WTC11 (cell line): ENCODE measurements at places on chromosomes 5 and 9. TPM values are rescaled to one million over a fixed set of nuclear protein-coding genes. Genes with fewer than 3 reads are reported as not detected.
A peak's percentile ranks its signal among the peaks of the same experiment; 100 is the strongest.

DNA sequence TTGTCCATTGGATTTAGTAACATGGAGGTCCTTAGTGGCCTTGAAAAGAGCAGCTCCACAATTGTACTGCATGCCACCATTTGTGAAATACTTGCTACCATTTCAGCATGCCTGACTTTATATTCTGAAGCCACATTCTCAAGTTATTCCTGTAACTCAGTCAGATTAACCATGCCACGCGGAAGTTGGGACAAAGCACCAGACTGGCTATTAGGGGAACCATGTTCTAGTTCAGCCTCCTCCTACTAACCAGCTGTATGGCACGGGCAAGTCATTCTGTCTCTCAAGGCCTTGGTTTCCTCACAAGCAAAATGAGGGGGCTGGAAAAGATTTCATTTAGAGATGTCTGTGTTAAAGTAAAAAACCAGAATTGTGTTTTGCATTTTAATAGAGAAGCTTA is 418.0 kb downstream of the PLK2 start:
- no peak for DNase-seq
- H3K27ac ChIP-seq, result no peak overlapping the region
- H3K4me1 ChIP-seq, result no peaks in the 10 kb centered on the region
- H3K36me3 ChIP-seq, result no peaks in the 10 kb centered on the region

DNA sequence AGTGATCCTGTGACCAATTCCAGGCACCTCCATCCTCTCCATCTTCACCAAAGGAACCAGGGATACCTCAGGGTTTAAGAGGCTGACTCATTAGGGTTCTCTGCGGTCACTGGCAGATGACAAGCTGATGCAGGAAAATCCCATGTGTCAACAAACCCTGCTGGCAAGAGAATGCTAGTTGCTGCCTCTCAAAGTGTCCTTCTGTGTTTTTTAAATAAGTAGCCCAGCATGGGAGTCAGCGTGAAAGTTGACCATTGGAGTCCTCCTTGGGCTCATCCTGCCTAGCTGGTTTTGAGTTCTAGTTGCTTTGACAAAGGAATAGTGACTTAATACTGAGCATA is 200.2 kb downstream of the SLIT3 start:
- no peak overlapping the region for H3K4me3 ChIP-seq
- H3K36me3 ChIP-seq, result no peaks in the 10 kb centered on the region
- DNase-seq, result no peak
- peaks cover 26% of the 10 kb centered on the region for H3K4me1 ChIP-seq

- no peak overlapping the region for H3K27ac ChIP-seq
- peaks cover 2% of the 10 kb centered on the region; the same call in 1 of the 2 replicates for H3K36me3 ChIP-seq
- H3K4me1 ChIP-seq, result peaks cover 9% of the 10 kb centered on the region
- no peaks in the 10 kb centered on the region; the same call in 1 of the 2 replicates for H3K27me3 ChIP-seq
- H3K4me3 ChIP-seq, result no peak overlapping the region
Measured at GRCh38 chr5:135433681-135434426, 13.3 kb downstream of the DCANP1 start.

DNA sequence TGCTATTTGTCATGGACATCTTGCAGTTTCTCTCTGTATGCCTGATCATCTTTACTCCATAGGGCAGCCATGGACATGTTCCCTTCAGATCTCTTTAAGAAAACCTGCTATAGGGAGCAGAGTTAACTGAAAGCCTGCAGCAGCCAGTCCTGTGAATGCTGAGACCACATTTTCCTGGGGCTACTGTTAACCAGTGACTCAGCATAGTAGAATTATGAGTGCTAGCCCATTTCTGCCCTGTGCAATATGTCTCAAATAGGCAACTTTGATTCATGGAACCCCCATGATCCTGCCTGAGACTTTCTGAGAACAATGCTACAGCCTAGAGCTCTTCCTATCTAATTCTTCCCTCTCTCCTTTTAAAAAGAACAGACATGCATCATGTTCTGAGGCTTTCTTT is 624.2 kb downstream of the CHSY3 start:
- DNase-seq, result no peak
- no peaks in the 10 kb centered on the region for H3K4me1 ChIP-seq
- no peaks in the 10 kb centered on the region for H3K36me3 ChIP-seq
- no peak overlapping the region for H3K4me3 ChIP-seq

DNA sequence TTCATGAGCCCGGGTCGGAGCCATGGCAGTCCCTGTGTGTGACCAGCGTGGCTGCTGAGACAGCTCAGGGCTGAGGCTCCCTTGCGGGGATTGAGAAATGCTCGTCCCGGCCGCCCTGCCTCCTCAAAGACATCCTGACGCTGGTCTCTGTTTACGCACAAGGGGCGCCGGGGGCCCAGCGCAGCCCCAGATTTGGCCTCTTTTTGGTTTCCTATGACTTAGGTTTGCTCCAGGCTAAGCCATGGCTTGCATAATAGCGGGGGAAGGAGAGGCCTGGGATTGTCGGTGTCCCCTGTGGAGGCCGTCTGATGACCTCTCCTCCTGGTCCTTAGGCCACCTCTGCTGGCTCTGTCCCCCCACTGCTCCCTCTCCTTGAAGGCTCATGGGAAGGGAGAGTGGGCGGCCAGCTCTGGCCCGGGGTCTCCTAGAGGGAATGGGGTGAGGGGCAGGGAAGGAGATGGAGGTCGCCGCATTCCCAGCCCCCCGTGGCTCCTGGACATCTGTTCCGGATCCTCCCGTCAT is 3.5 kb downstream of the LAMC3 start:
- H3K4me1 ChIP-seq, result peaks cover 42% of the 10 kb centered on the region
- peak overlapping the region; percentile 76 for H3K27ac ChIP-seq
- H3K36me3 ChIP-seq, result peaks cover 3% of the 10 kb centered on the region; the same call in 1 of the 2 replicates
- H3K4me3 ChIP-seq, result no peak overlapping the region
- DNase-seq, result no peak

DNA sequence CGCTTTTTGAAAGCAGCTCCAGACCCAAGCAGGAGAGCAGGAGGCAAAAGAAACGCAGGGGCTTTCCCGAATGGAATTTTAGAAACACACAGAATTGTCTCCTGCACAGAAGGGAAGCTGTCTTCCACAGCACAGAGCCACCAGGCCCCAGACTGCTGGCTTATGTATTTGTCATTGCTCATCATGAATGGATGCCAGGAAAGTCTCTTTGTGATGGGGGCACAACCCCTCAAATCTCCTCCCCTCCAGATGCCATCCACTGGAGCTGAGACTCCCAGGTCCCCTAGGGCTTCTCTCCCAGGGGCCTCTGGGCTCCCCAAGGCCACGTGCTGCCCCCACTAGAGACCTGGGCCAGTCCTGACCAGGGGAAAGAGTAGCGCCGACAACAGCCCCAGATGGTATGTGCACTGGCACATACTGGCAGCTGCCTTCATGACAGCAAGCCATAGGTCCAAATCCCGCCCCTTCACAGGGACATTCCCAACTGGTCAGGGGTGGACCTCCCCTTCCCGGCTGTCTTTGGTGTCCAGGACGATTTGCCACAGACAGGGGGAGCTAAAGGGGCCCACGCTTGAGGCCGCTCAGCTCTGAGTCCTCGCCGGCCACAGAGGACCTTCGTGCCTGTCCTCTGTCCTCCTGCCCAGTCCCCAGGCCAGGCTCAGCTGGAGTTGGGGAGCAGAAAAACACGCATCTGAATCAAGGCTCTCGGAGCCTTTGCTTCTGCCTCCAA is 127.8 kb downstream of the KCNIP1 start:
- H3K27ac ChIP-seq, result no peak overlapping the region
- H3K4me1 ChIP-seq, result peaks cover 30% of the 10 kb centered on the region
- peak; percentile 68 for DNase-seq
- no peaks in the 10 kb centered on the region for H3K36me3 ChIP-seq
- H3K27me3 ChIP-seq, result no peaks in the 10 kb centered on the region; the same call in 1 of the 2 replicates

DNA sequence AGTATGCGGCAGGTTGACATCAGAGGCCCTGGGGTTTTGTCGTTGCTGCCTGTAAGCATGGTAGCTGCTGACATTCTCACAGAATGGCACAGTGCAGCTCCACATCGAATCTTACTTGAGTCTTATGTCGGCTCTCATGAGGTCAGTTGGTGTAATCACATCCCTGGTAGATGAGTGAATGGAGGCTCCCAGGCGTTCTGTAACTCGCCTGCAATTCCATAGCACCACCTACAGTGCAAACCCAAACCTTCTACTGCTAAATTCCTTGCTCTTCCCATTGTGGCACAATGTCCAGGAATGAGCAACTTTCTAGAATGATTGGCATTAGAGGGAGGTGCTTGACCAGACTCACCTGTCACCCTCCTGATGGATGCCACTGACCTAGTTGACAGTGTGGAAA is 578.4 kb downstream of the CCDC171 start:
- H3K4me1 ChIP-seq, result no peaks in the 10 kb centered on the region
- H3K27me3 ChIP-seq, result peaks cover 10% of the 10 kb centered on the region; the same call in 1 of the 2 replicates
- no peak for DNase-seq
- H3K4me3 ChIP-seq, result no peak overlapping the region

DNA sequence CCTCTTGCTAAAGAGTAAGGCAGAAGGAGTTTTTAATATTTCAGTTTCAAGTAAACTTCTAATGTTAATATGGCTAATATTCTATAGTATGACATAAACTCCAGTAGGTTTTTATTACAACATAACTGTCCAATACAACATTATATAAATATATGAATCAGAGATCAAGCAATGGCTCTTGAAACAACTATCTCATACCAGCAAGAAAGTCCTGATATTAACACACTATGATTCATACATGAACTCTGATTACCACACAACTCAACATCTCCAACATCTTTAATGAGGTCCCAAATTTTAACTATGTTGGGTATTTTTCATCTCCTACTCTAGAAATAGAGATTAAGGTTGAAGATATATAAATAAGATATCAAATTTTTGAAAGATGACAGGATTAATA is 878.3 kb downstream of the TLE1 start:
- H3K27me3 ChIP-seq, result no peaks in the 10 kb centered on the region
- peaks cover 8% of the 10 kb centered on the region for H3K4me1 ChIP-seq
- H3K4me3 ChIP-seq, result no peak overlapping the region

DNA sequence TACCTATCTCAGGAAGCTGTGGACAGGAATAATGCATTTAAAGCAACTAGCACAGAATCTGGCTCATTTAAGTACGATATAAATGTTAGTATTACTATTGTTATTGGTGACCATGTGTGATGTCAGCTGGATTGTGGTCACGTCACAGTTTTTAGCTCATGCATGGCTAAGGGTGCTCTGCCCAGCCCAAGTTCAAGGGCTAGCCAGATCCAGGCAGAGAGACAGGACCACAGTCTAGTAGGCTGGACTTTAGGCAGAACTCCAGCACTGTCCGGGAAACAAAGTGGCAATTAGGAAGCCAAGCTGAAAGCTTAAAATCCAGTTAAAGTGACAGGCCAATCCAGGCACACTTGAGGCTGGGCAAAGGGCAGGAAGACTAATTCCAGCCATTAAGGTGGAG is 273.6 kb downstream of the ADAMTSL1 start:
- H3K36me3 ChIP-seq, result no peaks in the 10 kb centered on the region
- no peak overlapping the region; the same call in 1 of the 2 replicates for H3K27ac ChIP-seq
- DNase-seq, result no peak
- H3K4me3 ChIP-seq, result no peak overlapping the region
- no peaks in the 10 kb centered on the region for H3K4me1 ChIP-seq

DNA sequence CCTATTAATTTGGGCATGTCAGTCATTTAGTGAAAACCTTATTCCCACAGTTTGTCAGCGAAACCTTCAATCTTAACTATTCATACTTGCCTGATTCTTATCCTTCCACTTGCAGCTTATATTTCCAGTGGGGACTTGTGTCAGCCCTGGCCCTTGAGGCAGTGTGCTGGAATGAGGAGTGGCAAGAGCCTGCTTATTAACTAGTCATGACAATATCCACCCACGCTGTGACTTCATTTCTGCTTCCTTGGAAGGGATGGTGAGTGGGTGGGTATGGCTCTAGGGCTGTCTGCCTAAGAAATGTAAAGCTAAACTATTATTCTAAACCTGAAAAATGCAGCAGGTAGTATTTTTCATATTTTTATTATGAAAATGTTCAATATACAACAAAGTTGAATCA is 34.0 kb upstream of the LURAP1L start:
- no peaks in the 10 kb centered on the region; the same call in 1 of the 2 replicates for H3K27me3 ChIP-seq
- no peak overlapping the region for H3K27ac ChIP-seq
- peaks cover 12% of the 10 kb centered on the region; the same call in 1 of the 2 replicates for H3K4me1 ChIP-seq
- no peaks in the 10 kb centered on the region for H3K36me3 ChIP-seq

DNA sequence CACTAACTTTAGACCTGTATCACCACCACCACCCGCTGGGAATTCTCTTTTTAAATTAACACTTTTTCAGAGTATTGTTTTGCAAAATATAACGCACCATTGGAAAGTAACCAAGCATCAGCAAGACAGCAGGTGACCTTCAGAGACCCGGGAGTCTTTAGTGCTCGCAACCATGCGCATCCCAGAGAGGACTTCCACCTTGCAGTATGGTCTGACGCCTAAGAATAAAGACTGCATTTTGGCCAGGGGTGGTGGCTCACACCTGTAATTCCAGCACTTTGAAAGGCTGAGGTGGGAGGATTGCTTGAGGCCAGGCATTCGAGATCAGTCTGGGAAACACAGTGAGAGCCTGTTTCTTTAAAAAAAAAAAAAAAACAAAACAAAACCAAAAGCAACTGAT is 113.8 kb downstream of the MED27 start:
- no peak overlapping the region for H3K4me3 ChIP-seq
- peaks cover 8% of the 10 kb centered on the region for H3K36me3 ChIP-seq
- H3K27me3 ChIP-seq, result peaks cover 67% of the 10 kb centered on the region

GRCh38 chr9:89194421-89195130 is 16.0 kb upstream of the SHC3 start:
- DNase-seq, result no peak
- no peaks in the 10 kb centered on the region for H3K27me3 ChIP-seq
- H3K4me1 ChIP-seq, result peaks cover 15% of the 10 kb centered on the region

DNA sequence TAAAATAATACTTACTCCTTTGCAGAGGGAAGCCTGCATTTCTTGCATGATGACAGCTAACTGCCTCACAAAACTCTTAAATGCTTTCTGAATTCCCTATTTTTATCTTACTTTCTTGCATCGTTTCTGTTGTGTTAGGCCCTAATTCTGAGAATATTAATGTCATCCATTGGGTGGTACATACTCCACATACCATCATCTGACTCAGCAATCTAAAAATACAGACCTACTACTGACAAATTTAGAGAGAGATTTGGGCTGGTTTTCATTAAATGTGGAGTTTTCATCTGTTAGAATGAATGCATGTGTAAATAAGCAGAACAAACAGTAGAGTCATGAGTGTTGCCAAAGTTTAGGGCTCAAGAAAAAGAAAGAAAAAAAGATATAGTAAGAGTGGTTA is 26.5 kb upstream of the KCNN2 start:
- no peaks in the 10 kb centered on the region for H3K4me1 ChIP-seq
- H3K4me3 ChIP-seq, result no peak overlapping the region
- no peaks in the 10 kb centered on the region for H3K36me3 ChIP-seq
- DNase-seq, result no peak
- no peak overlapping the region for H3K27ac ChIP-seq
- no peaks in the 10 kb centered on the region for H3K27me3 ChIP-seq

DNA sequence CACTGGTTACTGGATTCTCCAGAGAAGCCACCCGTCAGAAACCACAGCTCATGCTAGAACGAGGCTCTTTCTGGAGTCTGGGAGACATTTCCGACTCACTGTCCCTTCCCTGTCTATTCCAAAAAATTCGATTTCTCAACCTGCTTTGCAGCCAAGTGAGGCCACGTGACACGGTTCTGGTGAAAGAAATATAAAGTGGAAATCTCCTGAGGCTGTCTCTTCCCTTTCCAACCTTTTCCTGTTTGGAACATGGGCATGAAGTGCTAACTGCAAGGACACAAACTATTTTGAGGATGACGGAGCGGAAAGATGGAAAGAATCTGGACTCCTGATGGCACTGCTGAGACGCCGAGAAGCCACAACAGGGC is 6.1 kb upstream of the PTGS1 start:
- DNase-seq, result no peak
- no peaks in the 10 kb centered on the region for H3K4me1 ChIP-seq
- no peaks in the 10 kb centered on the region for H3K36me3 ChIP-seq
- no peak overlapping the region for H3K4me3 ChIP-seq

CCL21 gene
- total RNA-seq, result 0.37 TPM in 1 of 3 replicates, not detected in the others

NR5A1 gene
- total RNA-seq, result 0.39 to 0.77 TPM (median 0.60 TPM) in 3 replicates

RORB gene
- 4.1 to 8.7 TPM (median 4.5 TPM) in 3 replicates for total RNA-seq

ANKRD33B gene
- total RNA-seq, result 5.4 to 9.2 TPM (median 5.9 TPM) in 3 replicates

ADAMTSL1 gene
- total RNA-seq, result 0.94 to 1.3 TPM (median 1.2 TPM) in 3 replicates
